ENCODE measurements at places on chromosomes 6 and 20. TPM values are rescaled to one million over a fixed set of nuclear protein-coding genes. Genes with fewer than 3 reads are reported as not detected.

PGBD1 gene
- total RNA-seq: 2.8 TPM

FOXA2 gene
- total RNA-seq: 4.8 TPM

APOM gene
- total RNA-seq: 0.96 TPM

AVP gene
- total RNA-seq: not detected

LGSN gene
- total RNA-seq: not detected

RAB44 gene
- total RNA-seq: not detected

GPR63 gene
- 0.72 TPM for total RNA-seq

ZNF322 gene
- 10.1 TPM for total RNA-seq

DEFB124 gene
- not detected for total RNA-seq

SPATA25 gene
- total RNA-seq: 0.72 TPM

PTK6 gene
- 31.1 TPM for total RNA-seq

TEAD3 gene
- total RNA-seq: 4.8 TPM

ASIP gene
- not detected for total RNA-seq

EDN3 gene
- total RNA-seq: not detected

BIRC7 gene
- 0.72 TPM for total RNA-seq

C6orf58 gene
- total RNA-seq: not detected

DPPA5 gene
- not detected for total RNA-seq

OOEP gene
- not detected for total RNA-seq

MRPL18 gene
- total RNA-seq: 80.2 TPM

SMLR1 gene
- total RNA-seq: not detected

PRSS35 gene
- under 0.01 TPM for total RNA-seq

MUCL3 gene
- total RNA-seq: not detected

UBE2C gene
- total RNA-seq: 1.3 TPM

HLA-DQA1 gene
- not detected for total RNA-seq

BRPF3 gene
- 3.8 TPM for total RNA-seq

WTAP gene
- 87.0 TPM for total RNA-seq

AGER gene
- not detected for total RNA-seq

TTK gene
- 0.64 TPM for total RNA-seq

KCNK16 gene
- not detected for total RNA-seq

PTK7 gene
- total RNA-seq: 121 TPM

SLC24A3 gene
- total RNA-seq: 1.2 TPM

PPP1R16B gene
- 0.43 TPM for total RNA-seq

COL9A3 gene
- total RNA-seq: not detected

BMP5 gene
- total RNA-seq: not detected

CDH26 gene
- 0.72 TPM for total RNA-seq

MYCT1 gene
- total RNA-seq: 0.72 TPM

F13A1 gene
- total RNA-seq: under 0.01 TPM

ZNF165 gene
- total RNA-seq: 2.3 TPM

PAK5 gene
- not detected for total RNA-seq

POU3F2 gene
- total RNA-seq: not detected

ESR1 gene
- under 0.01 TPM for total RNA-seq

VTA1 gene
- 48.4 TPM for total RNA-seq

EPPIN gene
- not detected for total RNA-seq

TCP11 gene
- total RNA-seq: not detected

SAMD10 gene
- total RNA-seq: 4.3 TPM

SLC17A2 gene
- not detected for total RNA-seq

DACT2 gene
- total RNA-seq: 0.72 TPM

TMC2 gene
- total RNA-seq: not detected

COL20A1 gene
- total RNA-seq: not detected

PDSS2 gene
- total RNA-seq: 13.9 TPM

KCNK5 gene
- 0.21 TPM for total RNA-seq

TFAP2C gene
- 1.7 TPM for total RNA-seq

GSTA1 gene
- 0.48 TPM for total RNA-seq

HLA-DRB1 gene
- total RNA-seq: not detected

NRSN1 gene
- not detected for total RNA-seq

FAM83C gene
- total RNA-seq: under 0.01 TPM

GSTA2 gene
- not detected for total RNA-seq

GMPR gene
- not detected for total RNA-seq

Measured in tracheal epithelial cell (primary cell).